T follicular helper cell (primary cell): ENCODE measurements at places on chromosomes 4 and X.

DNA sequence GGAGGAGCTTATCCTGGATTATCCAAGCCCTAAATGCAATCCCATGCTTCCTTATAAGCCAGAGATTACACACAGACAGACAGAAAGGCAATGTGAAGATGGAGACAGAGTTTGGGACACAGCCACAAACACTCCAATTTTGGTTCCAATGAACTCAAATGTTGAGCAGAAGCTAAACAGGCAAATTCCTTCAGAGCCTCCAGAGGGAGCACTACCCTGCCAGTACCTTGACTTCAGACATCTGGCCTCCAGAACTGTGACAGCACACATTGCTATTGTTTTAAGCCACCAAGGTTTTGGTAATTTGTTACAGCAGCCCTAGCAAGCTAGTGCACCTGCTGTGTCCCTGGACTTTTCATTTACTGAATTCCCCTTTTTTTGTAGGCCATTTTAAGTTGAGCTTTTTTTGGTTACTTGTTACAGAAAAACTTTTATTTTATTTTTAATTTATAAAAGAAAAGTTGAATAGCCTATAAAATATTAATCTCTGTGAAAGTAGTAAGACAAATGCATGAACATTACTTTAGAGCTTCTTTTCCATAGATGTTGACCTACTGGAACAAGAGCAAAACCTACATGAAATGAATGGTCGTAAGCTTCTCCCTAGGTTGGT lies 33.4 kb upstream of the SRD5A3 start:
- peak; percentile 2 for DNase-seq

GRCh38 chrX:136779346-136779781 lies 1.4 kb downstream of the ARHGEF6 start:
- no peak for DNase-seq

GRCh38 chr4:146235654-146236177 lies 21.4 kb downstream of the REELD1 start:
- no peak for DNase-seq

DNA sequence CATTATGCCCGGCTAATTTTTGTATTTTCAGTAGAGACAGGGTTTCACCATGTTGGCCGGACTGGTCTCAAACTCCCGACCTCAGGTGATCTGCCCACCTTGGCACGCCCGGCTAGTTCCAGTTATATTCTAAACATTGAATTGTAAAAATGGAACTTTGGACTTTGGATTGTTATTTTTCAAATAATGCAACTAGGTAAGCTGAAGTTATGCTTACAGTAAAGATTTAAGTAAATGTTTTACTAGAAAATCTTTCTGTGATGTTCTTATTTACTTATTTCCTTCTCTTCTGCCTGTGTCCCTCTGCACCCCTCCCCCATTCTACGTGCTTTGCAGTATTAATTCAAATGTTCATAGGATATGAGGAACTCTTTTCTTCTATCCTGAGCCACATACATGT lies 26.1 kb downstream of the GK start:
- no peak for DNase-seq

GRCh38 chr4:184328022-184328736 lies 110.5 kb upstream of the ENPP6 start:
- no peak for DNase-seq

GRCh38 chr4:654871-655463 lies 19.1 kb downstream of the ATP5ME start:
- DNase-seq, result no peak

- DNase-seq, result no peak
These were observed 193.6 kb downstream of the SOWAHB start for GRCh38 chr4:76704133-76704881.

GRCh38 chr4:2761035-2761923 lies 5.1 kb upstream of the TNIP2 start:
- DNase-seq, result no peak

DNA sequence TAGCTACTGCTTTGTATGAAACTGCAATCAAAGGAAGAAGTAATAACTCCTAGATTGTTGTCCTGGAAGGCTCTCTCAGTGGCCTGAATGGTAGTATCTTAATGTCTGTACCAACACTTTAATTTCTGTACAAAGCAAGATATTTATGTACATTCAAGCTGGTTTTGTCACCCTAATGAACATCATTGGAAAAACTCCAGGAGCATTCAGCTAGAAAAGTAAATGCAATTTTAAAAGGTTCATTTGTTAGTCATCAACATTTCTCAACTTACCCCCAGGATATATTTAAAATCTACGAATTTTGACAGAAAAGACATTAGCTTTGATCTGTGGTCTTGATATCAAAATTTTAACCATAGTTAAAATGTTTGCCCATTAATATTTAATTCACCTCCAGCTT lies 80.0 kb upstream of the FGF13 start:
- no peak for DNase-seq
